ENCODE measurements at places on chromosomes 12 and 14.
A peak's percentile ranks its signal among the peaks of the same experiment; 100 is the strongest.

DNA sequence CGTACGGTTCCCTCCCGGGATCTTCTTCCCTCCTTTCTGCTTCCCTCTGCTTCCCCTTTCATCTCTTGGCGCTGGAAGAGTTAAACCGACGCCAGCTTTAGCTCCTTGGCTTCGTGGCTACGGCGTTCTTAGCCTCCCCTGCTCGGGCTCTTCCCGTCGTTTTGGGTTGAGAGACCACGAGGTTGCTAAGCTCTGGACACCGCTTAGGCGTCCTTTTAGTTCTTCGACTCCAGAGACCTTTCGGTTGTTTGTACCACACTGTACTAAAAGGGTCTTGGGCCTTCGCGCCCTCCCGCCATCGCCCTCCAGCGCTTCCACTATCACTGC, 545 bp downstream of the CPSF2 start:
- DNase-seq = no peak

- DNase-seq = no peak
These were observed 267.7 kb downstream of the MED13L start for GRCh38 chr12:116009805-116010204.

DNA sequence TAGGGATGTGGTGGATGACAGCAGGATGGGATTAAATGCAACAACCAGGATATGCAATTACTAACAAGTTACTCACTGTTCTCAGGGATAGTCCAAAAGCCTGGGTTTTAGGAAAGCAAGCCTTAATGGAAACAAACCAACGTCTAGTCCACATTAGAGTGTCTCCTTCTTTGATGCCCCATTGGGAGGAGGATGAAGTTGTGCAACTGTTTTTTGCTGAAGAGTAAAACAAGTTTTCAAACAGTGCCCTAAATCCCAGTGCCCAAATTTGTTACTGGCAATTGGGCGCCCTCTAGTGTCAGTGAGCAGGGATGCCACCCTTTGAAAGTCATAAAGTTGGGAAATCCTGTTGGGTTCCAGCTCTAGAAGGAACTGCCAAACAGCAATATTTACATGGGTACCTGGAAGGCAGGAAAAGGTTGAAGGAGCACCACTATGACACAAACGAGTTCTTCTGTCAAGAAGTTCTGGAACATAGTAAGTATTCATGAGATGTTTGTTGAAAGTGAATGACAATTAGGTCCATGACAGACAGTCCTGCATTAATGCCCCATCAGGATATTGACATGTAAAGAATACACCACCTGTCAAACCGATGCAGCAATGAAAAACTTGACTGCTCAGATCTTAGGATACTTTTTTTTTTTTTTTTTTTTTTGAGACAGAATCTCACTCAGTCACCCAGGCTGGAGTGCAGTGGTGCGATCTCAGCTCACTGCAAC, 11.1 kb upstream of the DPF3 start:
- DNase-seq = peak; percentile 41

DNA sequence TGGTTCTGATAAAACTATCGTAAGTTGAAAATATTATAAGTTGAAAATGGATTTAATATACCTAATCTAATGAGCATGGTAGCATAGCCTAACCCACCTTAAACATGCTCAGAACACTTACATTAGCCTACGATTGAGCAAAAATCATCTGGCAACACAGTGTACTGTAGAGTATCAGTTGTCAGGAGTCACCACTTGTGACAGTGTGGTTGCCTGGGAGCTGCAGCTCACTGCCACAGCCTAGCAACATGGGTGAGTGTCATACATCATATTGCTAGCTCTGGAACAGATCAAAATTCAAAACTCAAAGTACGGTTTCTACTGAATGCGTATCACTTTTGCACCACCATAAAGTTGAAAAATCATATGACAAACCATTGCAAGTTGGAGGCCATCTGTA, 203.5 kb downstream of the ATXN7L3B start:
- DNase-seq = no peak

DNA sequence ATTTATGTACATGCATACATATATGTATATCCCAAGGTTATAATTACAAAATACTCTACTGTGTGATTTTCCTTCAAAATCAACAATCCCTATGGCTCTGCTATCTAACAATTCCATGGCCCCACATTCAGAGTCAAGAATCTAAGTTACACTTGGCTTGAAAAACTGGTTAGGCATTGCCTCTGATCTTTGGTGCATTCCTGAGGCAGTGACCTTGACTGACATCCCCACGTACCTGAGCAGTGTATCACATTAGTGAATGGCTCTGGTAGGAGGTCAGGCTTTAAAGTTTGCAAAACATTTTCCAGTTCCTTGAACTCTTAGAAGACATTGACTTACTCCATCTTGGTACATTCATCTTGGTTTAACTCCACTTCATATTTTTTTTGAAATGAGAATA, 8.5 kb upstream of the STON2 start:
- no peak for DNase-seq

DNA sequence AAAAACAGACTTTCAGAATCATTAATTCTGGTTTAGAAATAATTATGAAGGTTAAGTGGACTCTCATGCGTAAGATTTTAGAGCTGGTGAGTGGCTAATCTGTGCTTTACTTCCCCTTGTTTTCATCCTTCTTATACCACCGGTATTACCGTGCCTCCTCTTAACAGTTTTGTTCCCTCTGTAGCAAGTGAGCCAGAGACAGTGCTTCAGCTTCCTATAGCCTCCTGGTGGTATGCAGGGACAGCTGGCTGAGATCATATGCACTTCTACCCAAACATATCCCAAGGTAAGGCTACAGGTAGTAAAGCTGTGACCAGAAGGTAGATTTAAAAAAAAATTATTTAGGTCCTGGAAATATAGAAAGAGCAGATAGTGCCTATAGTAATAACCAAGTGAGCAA, 55.2 kb downstream of the PDE3A start:
- DNase-seq = no peak

GRCh38 chr12:43072431-43072830, 479.6 kb downstream of the ADAMTS20 start:
- no peak for DNase-seq

Measured in NCI-H1436 (cell line).